ENCODE measurements at places on chromosomes 4 and X.

GRCh38 chr4:14908635-14909034 is 93.6 kb upstream of the CPEB2 start:
- no peak for DNase-seq

- no peak for DNase-seq
Measured at GRCh38 chrX:76893930-76894329, 466.4 kb downstream of the MAGEE1 start.

GRCh38 chr4:24303926-24304325 is 280.4 kb downstream of the DHX15 start:
- no peak for DNase-seq

- DNase-seq: no peak
Measured at GRCh38 chr4:10872833-10873517, 188.4 kb upstream of the CLNK start.

DNA sequence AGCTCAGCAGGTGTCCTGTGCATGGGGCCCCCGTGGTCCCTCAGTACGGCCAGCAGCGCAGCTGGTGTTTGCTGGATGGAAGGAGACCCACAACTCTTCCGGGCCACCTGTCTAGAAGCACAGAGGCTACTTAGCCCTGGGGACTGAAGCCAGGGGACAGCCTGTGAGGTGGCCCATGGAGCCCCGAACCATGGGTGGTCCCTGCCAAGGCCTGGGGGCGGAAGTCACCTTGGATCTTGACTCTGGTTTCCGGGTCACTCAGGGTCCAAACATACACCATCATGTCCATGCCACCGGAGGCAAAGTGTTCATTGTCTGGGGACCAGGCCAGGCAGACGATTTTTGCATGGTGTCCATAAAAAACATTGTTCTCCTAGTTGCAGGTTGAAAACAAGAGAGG is 39.5 kb downstream of the WDR1 start:
- DNase-seq: no peak

- DNase-seq: no peak
Measured at GRCh38 chr4:85039526-85039925, 73.0 kb upstream of the WDFY3 start.

GRCh38 chrX:85592980-85593379 is 213.5 kb upstream of the POF1B start:
- DNase-seq: no peak

GRCh38 chr4:35461931-35462659 is 782.2 kb downstream of the ARAP2 start:
- DNase-seq: no peak

GRCh38 chrX:125205133-125205917 is 114.3 kb upstream of the TEX13C start:
- peak; percentile 72 for DNase-seq

GRCh38 chrX:68720851-68721250 is 73.4 kb downstream of the STARD8 start:
- no peak for DNase-seq

GRCh38 chr4:35464964-35465528 is 779.3 kb downstream of the ARAP2 start:
- no peak for DNase-seq

- DNase-seq: peak; percentile 66
Measured at GRCh38 chr4:27684610-27685011, 824.0 kb downstream of the STIM2 start.
